ENCODE measurements at places on chromosomes 1 and 21.

GRCh38 chr1:19468397-19468956 lies 16.9 kb downstream of the CAPZB start:
- peak; percentile 72 for DNase-seq

GRCh38 chr1:56901716-56902115 lies 47.1 kb downstream of the C8A start:
- DNase-seq, result no peak

DNA sequence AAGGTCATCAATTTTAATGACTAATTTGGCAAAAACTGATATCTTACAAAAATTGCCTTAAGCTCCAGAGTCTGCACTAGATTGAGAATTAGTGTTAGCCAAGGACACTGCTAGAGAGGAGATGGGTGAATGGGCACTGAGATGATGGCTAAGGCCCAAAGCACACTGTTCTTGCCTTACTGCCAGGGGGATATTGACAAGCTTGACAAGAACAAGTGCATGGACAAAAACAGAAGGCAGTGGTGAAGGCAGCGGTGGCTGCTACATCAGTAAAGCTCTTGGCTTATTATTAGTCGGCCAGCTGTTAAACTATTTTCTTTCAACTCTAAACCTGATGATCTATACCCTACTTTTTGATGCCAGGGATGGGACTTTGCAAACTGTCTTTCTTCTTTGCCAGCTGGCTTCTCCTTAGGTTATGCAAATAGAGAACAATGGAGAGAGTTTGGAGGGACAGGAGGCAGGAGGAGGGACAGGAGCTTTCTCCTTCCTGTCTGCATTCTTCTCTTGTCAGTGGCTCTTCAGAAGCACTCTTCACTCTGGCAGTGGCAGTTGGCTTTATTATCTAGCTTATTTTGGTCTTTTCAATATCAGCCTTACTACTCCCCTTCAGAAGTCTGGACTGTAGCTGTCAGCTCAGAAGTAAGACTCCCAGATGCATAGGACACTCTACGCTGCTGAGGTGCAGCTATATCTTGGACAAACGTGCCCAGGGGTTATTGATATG lies 853.5 kb upstream of the TMPRSS15 start:
- DNase-seq, result no peak

GRCh38 chr1:94831641-94832040 lies 11.5 kb downstream of the SLC44A3 start:
- DNase-seq, result no peak

DNA sequence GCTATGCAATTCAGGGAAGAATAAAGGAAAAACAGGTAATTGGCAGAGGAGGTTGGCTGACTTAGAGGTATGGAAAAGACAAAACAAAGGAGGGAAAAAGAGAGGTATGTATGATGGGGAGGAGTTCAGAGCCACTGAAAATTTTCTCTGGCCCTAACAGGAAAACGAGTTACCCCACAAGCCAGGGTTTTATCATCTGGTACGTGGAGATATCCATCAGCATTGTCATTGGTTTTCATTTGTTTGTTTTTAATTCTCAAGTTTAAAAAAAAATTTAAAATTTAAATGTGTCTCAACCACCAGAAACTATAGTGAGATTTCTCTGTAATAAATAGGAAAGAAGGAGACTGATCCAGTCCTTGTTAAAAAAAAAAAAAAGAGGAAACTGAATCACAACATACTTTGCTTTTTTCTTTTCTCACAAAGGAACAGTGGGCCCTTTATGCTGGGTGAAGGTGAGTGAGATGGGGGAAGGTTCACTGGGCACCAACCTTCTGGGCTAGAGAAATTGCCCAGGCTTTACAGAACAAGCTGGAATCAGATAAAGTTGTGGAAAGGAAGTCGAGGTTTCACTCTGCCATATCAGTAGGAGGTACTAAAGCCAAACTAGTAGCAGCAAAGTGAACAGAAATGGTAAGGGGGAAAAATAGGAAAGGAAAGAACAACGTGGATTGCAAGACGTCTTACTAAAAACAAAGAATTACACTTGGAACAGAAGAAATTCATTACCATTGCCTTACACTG lies 2.7 kb downstream of the IFNAR2 start:
- DNase-seq, result no peak

DNA sequence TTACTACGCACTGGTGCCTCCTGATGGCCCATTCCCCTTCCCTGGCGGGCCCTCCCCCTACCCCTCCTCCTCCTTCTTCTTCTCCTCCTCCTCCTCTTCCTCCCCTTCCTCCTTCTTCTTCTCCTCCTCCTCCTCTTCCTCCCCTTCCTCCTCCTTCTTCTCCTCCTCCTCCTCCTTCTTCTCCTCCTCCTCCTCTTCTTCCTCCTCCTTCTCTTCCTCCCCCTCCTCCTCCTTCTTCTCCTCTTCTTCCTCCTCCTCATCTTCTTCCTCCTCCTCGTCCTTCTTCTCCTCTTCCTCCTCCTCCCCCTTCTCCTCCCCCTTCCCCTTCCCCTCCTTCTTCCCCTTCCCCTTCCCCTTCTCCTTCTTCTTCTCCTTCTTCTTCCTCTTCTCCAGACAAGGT lies 64.7 kb upstream of the COG2 start:
- no peak for DNase-seq

DNA sequence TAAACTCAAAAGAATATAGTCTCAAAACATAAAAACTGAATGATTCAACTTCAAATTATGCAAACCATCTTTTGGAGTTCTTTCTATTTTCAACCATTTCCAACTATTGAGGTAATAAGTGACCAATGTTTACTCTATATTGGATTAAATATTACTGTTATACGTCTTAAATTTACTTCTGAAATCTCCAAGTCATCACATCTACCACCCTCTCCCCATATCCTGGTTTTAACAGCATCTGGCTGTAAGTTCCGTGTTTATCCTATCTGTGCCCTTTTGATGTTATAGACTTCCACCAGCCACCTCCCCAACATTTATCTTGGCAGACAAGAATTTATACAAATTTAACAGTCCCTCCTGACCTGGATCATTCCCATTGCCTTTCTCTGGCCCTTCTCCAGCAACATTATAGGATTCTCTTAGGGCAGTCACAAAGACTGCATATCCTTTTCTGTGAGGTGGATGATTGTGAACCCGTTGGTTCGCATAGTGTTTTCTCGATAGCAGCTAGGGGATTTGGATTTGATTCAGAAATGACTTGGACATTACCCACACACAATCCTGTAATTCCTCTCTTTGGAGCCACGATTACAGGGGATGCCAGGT lies 313.4 kb upstream of the FMN2 start:
- DNase-seq, result no peak

DNA sequence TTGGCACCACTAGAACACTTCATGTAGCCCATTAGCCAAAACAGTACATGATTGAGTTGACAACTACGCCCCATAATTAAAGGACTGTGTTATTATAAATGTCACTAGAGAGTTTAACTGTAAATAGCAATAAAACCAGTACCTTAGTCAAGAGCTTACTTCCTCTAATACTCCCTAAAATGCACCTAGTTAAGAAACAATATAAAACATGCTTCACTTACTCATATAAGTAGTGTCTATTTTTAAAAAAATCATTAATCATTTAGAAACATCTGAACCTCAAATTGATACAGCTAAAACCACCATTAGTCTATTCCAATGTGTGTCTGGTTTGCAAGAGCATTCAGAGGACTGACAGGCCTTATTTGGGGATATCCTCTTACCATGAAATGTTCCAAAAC lies 25.3 kb downstream of the PTP4A2 start:
- DNase-seq, result no peak

GRCh38 chr21:26528882-26529281 lies 44.2 kb downstream of the CYYR1 start:
- DNase-seq, result no peak

- no peak for DNase-seq
These were observed 114.3 kb upstream of the RAVER2 start for GRCh38 chr1:64630611-64631010.

GRCh38 chr1:63322114-63322943 lies at the start of gene FOXD3:
Gene FOXD3, plus strand, starts transcription at chr1:63322567. Its CDS starts 492 bp downstream, at chr1:63323059.
- no peak for DNase-seq

DNA sequence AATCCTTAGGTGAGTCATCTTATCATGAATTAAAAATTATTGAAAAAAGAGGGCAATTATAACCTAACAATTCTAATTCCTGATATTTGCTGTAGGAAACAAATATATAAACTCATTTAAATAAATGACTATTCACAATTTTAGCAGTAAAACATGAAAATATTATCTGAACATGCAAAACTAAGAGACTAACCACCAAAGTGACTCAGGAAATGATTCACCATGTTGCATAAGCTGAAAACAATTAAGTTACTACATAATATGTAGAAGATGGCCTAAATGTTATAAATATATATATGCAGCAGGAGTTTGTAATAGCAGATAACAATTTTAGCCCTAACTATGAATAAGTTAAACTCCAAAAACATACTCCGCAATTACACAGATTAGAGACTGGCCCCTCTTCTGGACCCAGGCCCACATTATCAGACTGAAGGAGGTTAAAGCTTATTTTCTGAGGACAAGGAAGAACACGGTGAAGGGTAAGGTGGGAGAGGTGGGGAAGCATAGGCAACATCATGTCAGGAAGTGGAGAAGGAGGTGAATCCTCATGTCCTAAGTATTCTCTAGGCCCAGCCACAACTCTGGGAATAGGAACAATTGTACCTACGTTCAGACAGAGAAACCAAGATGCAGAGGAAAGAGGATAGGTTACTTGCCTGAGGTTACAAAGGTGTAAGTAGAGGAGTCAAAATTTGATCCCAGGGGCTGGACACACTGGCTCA lies 15.6 kb upstream of the AIM2 start:
- no peak for DNase-seq

GRCh38 chr1:115539061-115539460 lies 102.7 kb upstream of the VANGL1 start:
- DNase-seq, result no peak

DNA sequence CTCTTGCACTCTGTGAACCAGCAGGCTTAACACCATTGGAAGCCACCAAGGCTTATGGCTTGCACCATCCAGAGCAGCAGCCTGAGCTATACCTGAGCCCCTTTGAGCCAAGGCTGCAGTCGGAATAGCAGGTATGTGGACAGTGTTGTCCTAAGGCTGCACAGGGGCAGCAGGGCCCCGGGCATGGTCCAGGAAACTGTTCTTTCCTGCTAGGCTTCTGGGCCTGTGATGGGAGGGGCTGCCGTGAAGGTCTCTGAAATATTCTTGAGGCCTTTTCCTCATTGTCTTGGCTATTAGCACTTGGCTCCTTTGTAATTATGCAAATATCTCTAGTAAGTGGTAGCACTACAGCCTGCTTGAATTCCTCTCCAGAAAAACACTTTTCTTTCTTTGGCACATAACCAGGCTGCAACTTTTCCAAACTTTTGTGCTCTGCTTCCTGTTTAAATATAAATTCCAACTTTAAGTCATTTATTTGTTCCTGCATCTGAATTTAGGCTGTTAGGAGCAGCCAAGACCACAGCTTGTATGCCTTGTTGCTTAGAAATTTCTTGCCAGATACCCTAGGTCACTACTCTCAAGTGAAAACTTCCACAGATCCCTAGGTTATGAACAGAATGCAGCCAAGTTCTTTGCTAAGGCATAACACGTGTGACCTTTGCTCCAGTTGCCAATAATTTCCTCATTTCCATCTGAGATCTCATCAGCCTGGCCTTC lies 5.2 kb downstream of the KRTAP20-4 start:
- no peak for DNase-seq

DNA sequence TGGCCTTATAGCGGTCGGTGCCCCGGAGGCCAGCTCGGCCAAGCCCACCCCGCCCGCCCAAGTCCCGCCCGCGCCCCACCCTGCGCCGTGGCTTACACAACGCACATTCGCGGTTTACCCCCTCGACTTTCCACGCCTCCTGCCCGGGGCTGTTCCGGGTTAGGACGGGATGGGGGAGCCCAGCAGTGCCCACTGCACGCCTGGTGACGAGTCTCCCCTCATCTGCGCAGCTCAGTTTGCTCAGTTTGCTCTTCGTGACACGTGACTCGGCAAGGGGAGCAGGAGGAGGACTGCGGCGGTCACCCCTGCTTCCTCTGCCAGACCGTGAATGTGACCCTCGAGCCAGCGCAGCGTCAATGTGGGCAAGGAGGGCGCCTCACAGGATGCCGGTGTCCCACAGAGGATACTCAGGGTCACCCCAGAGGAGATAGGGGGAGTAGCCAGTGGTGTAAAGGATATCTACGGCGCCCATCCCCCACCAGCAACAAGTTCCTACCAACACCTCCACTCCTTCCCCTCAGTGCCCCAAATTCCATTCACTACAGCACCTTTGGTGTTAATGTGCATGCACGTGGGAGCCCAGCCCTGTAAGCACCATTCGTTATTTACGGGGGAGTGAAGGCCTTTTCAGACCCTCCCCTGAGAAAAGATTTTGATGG lies 350 bp upstream of the S100A6 start:
- peak; percentile 87 for DNase-seq

DNA sequence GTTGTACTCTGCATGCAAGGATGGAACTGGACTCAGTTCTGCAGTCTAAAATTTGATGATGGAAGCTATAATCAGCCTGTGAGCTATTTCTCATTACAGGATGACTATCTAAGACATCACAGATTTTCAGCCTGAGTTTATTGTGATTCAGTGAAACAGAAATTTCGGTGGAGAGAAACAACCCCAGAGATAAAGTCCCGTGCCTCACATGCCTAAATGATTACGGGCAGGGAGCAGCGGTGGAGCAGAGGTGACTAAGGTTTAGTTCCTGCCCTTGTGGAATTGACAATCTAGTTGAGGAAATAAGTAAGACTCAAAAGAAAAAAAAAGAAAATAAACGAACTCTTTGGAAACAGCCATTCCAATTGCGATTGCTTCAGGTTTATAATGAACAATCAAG lies 96.9 kb downstream of the GRIK3 start:
- no peak for DNase-seq

DNA sequence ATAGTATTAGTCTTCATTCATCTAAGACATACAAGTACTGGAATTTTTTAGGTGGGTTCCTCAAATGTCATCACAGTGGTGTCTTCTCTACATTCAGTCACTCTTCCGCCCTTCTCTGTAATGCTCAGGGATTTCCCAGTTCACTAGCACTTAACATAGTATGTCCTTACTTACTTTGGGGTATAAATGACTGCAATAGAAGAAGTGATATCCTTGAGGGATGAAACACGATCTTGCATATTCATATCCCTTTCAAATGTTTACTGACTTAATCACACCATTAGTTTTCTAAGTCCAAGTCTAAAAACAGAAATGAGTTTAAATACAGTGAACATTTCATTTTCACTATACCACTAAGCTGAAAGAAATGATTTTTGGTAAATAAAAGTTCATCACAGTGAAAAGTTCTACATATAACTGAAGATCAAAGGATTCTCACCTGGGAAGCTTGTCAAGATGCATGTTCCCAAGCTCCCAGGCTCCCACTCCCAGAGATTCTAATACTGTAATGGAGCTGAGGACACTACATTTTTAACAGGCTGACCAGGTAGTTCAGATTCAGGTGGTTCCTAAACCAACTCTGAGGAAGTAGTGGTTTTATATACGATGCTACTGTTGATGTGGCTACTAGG lies 29.7 kb downstream of the MRPL39 start:
- no peak for DNase-seq

DNA sequence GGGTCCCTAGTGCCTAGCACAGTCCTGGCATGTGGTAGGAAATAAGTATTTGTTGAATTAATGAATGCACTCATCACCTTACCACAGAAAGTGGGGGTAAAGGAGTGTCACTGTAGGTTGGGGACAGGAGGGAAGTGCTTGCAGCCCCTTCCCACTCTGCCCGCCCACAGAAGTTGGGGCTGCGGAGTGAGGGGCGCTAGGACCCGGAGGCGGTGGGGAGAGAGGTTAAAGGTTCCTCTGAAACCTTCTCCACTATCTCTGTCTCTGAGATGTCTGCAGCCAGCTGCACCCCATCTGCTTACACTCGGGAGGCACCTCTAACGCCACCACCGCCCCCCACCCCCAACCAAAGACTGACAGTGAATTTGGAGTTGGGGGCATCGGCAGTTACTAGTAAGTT lies 1.4 kb upstream of the WNT2B start:
- no peak for DNase-seq
